NCI-H748 treated with DMSO at 0.1 percent for 48 hours (cell line): ENCODE measurements at places on chromosomes 7 and 10.
A peak's percentile ranks its signal among the peaks of the same experiment; 100 is the strongest.

- DNase-seq, result no peak
Measured at GRCh38 chr7:130142654-130143333, 62.4 kb downstream of the TMEM209 start.

- no peak for DNase-seq
Measured at GRCh38 chr10:97517778-97518300, 19.1 kb downstream of the UBTD1 start.

GRCh38 chr10:127414024-127414423, 135.1 kb upstream of the NPS start:
- DNase-seq, result no peak

DNA sequence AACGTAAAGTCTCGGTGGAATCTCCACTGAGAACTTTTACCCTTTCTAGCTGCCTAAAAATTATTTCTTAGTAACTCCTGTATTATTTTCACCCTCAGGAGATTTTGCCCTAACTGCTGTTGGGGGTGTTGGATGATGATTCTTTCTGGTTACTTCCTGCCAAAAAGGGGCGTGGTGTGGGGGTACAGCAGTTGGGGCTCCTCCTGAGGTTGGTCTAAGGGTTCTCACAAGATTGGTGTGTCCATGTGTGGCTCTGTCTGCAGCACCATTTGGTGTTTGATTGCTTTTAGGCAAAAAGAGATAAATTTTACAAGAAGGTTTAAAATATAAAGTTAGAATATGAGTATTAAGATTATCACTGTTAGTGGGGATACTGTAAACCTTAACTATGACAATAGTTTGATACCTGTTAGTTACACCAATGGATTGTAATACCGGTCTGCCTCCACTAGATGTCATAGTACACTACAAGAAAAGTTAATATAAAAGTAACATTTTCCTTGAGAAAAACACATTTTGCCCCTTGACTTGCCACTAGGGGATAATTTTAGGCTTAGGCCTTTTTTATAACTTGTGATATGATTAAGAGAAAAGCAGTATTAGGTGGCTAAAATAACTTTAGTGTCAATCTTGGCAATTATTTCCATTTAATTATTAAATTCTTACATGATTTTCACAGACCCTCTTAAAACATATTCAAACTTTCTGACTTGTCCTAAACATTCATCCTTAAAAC, 928.7 kb downstream of the IPMK start:
- DNase-seq, result peak; percentile 27

GRCh38 chr7:132349075-132349474, 227.2 kb downstream of the PLXNA4 start:
- no peak for DNase-seq

- no peak for DNase-seq
Measured at GRCh38 chr10:78349911-78350663, 316.4 kb downstream of the RPS24 start.

DNA sequence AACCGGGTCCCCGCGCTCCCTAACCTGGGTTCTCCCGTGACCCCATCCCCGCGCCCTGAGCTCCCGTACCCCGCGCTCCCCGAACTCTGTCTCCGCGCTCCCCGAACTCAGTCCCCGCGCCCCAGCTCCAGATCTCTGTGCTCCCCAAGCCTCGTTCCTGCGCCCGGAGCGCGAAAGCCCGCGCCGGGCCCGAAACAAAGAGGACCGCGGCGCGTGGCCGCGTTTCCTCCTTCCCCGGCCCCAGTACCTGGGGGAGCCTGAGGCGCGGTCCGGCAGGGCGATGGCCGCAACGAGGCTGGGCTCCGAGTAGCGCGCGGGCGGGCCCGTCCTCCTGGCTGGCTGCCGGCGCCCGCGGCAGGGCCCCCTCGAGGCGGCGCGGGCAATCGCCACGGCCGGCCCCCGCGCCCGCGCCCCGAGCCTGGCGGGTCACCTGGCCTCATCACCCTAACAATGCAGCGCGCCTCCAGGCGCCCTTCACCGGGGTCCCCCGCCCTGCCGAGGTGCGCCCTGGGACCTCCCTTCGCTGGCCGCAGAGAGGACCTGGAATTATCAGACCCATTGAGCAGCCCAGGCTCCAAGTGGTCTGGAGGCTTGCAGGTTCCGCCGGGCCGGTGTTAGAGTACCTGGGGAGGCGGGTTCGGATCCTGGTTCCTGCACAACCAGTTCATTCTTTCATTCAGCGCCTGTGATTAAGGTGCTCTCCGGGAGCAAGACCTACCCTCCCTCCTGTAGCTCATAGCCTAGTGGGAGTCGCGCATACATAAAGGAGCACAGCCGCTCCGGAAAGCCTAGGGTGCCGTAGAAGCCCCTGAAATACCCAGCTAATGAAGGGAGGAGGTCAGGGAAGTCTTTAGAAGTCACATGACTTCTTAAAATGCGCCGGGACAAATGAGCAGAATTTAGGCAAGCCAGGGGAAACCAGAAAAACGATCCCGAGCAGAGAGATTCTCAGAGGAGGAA, at the start of gene TNS3:
TSS of gene TNS3 (minus strand) at position 308 of the 960 bp plus-strand sequence. CDS start 142,475 bp downstream, outside the sequence.
- DNase-seq, result no peak

DNA sequence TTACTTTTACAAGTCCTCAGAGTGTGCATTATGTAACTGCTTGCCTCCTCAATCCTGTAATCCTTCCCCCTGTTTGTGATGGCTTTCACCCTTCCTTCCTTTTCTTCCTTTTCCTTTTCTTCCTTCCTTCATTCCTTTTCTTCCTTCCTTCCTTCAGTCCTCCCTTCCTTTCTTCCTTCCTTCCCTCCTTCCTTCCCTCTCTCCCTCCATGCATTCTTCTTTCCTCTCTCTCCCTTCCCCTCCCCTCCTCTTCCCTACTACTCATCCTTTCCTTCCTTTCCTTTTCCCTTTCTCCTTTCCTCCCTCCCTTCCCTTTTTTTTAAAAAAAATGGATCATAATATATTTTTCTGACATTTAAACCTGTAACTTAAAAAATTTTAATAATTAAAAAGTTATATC, 22.2 kb upstream of the ABCA13 start:
- no peak for DNase-seq

- no peak for DNase-seq
Measured at GRCh38 chr7:29019896-29020295, 61.8 kb upstream of the TRIL start.

- DNase-seq, result no peak
Measured at GRCh38 chr10:100738055-100738827, 7.1 kb upstream of the PAX2 start.

DNA sequence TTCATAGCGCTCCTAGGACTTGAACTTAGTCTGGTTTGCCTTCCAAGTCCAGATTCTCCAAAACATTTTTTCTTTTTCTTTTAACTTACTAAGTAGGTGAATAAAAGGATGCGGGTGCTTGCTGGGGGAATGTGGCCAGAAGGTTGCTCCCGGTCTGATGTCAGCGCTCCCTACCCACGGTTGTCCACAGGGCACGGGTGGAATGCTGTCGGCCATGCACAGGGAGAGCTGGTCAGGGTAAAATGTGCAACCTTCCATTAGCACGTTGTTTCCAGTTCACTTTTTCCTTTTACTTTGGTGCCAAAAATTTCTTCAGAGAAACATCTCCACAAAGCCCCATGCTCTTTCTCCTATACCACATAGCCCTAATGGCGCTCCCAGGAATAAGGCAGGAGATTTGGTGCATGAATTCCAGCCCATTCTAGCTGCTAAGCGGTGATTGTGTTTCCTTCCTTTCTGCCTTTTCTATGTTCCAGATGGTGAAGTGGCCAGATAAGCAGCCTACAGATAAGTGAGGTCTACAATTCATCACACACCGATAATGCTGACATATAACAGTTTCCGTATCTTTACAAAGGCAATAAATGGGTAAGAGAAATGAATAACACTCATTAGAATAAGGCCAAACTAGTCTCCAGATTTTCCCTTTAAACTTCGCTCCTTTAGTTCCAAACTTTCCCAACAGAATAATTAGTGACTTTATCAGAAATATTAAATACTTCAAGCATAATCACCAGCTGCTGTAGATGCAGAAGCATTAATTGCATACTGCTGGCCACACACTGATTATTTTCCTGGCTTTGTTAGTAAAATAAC, 138.3 kb upstream of the FGFR2 start:
- no peak for DNase-seq

GRCh38 chr10:126663328-126663727, 7.2 kb downstream of the C10orf90 start:
- no peak for DNase-seq

- DNase-seq, result no peak
Measured at GRCh38 chr7:29552392-29552791, 11.2 kb upstream of the PRR15 start.
